ENCODE measurements at places on chromosomes 1 and 21.
A peak's percentile ranks its signal among the peaks of the same experiment; 100 is the strongest.

- no peak for DNase-seq
Observed at GRCh38 chr1:211527888-211528287, 35.9 kb upstream of the RD3 start.

DNA sequence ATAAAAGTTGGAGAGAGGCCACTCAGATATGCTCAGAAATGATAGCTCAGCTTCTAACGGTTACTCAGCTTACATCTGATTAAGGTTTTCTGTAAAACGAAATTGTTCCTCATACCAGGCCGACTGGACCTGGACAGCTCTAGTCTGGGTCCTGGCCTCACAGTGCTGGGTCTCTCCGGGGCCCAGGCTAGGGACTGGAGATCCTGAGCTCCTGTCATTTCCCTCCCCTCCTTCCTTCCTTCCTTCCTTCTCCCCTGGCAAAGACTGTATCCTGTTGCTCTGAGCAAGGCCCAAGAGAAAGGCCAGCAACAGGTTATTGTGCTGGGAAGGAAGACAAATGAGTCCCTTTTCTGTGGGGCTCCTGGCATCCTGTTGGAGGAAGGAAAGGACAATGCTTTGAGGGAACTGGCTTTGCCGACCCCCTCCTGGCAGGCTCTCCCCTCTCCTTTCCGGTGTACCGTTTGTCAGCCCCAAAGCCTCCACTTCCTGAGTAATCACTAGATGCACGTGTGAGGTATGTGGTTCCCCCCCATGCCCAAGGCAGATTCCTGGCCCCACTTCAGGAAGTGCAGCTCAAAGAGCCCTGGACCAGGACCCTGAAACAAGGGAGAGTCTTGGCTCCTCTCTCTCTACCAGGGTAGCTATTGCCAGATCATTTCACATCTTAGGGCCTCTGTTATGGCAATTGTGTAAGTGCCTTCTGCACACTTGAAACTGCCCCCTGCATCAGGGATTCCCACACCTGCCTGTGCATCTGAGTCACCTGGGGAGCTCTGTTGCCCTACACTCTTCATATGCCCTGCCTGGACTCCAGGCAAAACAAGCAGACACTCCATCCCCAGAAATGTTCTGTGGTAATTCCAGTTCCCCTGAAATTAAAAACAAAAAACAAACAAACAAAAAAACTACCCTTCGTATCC, 212.7 kb upstream of the FGGY start:
- DNase-seq = no peak

DNA sequence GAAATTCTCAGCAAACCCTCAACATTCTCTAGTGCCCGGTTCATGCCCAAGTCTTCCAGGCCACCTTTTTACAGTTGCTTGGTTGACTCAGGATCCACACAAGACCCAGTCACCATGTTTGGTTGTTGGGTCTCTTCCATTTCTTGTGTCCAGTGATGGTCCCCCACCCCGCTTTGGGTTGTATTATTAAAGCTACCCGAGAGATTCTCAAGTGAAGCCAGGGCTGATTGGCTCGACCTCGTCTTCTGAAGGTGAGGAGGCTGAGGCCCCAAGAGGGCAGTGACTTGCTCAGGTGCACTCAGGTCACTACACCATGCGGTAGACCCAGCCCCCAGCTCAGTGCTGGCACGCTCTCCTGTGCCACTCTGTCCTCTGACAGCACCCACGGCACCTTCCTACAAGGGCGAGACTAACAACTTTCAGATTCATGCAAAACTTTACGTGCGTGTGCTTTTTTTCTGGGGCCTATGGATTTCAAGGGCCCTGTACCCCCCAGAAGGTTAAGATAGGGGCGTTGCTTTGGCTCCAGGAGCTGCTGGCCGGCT, 50.3 kb downstream of the CAPN9 start:
- no peak for DNase-seq

DNA sequence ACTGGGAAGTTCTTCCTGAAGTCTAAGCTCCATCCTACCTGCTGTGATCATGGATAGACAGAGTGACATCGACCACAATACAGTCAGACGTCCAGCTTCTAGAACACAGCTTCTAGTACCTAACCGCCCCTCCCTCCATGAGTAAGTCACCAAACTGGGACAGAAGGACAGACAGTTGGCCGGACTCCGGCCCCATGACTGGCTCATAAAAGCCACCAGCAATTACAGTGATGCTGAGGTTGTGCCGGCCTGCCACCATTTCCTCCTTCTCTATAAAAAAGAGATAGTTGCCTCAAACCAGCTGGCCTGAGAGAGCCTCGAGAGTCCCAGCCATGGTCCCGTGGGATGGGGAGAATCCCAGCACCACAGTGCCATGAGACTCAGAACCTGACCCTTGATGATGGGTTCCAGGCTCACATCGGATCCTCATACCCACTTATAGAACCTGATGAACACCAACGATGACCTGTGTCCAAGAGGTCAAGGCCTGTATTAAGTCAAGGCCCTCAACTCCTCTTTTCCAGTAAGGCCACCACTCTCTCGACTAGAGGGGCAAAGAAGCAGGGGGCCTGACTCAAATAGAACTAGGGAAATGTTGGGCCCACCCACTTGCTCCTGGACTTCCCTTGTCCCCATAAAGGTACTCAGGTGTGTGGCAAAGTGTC, 3.4 kb downstream of the MEF2D start:
- peak; percentile 44 for DNase-seq

- DNase-seq = no peak
Observed at GRCh38 chr1:26705788-26706311, 10.0 kb downstream of the ARID1A start.

Measured in suppressor macrophage treated with lipopolysaccharide for 4 hours (primary cell).